ENCODE measurements at places on chromosomes 11 and 22.

- no peak for DNase-seq
Measured at GRCh38 chr22:48459259-48459658, 1368.4 kb downstream of the BRD1 start.

DNA sequence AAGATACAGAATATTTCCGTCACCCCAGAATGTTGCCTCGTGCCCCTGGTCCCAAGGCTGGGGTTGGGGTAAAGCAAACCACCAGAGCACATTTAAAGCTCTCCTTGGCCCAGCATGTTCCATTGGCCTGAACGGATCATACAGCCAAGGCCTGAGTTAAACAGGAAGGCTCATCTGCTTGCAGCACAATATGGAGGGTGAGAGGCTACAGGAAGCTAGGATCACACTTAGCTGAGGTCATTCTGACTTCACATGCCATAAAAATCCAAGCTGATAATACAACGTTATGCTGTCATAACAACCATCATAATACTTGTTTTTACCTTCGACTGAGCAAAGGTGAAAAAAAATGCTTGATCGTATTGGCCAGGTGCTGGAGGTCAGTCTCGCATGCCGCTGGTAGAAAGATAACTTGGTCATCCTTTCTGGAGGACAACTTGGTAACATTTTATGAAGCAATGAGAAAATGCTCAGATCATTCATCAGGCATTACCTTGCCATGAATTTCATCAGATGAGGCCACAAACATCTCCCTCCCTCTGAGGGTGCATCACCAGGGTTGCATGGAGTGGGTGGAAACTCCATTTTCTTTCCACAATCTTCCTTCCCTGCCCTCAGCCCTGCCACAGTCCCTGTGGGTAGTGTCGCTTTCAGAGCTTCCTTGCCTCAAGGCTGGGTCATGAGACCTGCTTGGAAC, 31.9 kb upstream of the RTL6 start:
- no peak for DNase-seq

GRCh38 chr11:131817687-131818188, 447.3 kb downstream of the NTM start:
- no peak for DNase-seq

GRCh38 chr11:117443266-117444186, 115.9 kb downstream of the CEP164 start:
- DNase-seq = no peak

GRCh38 chr11:111762981-111763643, 3.1 kb downstream of the PPP2R1B start:
- DNase-seq = no peak

GRCh38 chr22:32050678-32051515, 7.8 kb downstream of the SLC5A1 start:
- DNase-seq = peak; percentile 45

DNA sequence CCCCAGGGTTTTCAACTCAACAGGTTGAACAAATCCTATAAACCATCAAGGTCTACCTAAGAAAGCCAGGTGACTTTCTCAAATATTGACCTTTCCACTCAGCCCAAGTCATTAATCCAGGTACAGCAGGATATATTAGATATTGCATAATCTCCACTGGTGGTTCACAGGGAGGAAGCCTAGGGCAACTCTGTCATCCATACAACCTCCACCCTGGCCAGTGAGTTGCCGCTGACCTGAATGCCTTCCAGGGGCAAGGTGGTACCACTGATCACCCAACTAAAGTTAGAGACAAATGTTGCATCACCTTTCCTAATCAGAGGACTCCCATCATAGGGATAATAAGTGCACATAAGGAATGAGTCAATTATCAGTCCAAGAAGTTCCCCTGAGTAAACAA, 22.9 kb downstream of the GUCD1 start:
- DNase-seq = no peak

DNA sequence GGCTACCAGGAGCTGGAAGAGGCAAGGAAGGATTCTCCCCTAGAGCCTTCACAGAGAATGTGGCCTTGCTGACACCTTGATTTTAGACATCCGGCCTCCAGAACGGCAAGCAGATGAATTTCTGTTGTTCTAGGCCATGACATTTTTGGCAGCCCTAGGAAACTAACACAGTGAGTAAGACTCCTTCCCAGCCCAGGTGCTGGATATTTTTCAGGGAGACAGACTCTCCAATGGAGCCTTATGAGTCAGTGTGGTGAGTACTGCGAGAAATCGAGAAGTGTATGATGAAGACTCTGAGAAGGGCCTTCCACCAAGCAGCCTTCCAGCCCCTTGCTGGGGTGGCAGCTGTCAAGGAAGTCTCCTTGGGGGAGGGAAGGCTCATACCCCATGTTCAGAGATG, 114.4 kb downstream of the OSBP2 start:
- DNase-seq = no peak

All from stimulated activated CD4-positive, alpha-beta T cell treated with anti-CD3 and anti-CD28 coated beads, Interleukin-4, amount 100 ng/mL, for 1 hour (primary cell).